ENCODE measurements at places on chromosomes 6 and 20. TPM values are rescaled to one million over a fixed set of nuclear protein-coding genes. Genes with fewer than 3 reads are reported as not detected.

GRCh38 chr6:12645941-12646340 is 70.6 kb upstream of the PHACTR1 start:
- no peak for DNase-seq

DNA sequence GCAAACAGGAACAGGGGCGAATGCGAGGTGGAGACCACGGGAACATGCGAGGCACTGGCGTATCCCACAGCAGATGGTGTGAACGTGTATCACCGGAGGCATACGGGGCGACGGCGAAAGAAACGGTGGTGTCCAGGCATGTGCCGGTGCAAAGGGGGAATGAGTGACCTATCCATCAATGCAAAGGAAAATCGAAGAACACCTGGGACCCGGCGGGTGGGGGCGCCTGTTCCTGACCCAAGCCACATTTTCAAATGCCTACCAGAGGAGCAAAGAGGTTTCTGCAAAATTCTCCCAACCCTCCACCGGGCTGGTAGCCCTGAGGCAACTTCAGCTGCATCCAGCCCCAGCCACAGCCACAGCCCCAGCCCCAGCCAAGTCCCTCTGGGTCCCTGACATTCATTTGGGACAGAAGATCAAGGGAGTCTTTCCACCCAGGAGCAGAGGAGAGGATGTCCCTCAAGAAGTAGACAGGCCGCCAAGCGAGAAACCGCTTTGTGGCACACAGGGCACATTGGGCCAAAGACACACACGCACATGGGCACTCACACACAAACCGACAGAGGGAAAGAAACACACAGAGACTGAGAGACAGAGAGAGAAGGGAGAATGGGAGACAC is 164.0 kb upstream of the ZNF337 start:
- DNase-seq = no peak

- DNase-seq = no peak
These were observed 212.7 kb downstream of the BCKDHB start for GRCh38 chr6:80319196-80319595.

DNA sequence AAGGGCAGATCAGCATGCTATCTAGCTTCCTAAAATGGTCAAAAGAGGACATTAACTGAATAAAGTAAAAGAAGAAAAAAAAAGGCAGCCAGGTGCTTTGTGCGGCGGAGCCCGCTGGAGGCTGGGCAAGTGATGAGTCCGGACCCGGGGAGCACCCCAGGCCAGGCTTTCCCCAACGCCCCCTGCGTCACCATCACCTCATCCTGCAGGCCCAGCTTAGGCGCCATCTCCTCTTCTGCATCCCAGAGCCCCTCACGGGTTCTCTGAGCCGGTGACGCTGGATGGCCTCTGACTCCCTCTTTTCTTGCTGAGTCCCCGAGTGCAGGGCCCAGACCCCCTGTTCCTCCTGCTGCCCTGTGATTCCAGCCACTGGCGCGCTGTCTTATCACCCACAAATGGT is 250.1 kb downstream of the TBXT start:
- no peak for DNase-seq

Gene C6orf132
- 1.3 TPM for total RNA-seq

Gene OSER1
- 9.2 TPM for total RNA-seq

Gene TCP11
- total RNA-seq = 0.43 TPM

DNA sequence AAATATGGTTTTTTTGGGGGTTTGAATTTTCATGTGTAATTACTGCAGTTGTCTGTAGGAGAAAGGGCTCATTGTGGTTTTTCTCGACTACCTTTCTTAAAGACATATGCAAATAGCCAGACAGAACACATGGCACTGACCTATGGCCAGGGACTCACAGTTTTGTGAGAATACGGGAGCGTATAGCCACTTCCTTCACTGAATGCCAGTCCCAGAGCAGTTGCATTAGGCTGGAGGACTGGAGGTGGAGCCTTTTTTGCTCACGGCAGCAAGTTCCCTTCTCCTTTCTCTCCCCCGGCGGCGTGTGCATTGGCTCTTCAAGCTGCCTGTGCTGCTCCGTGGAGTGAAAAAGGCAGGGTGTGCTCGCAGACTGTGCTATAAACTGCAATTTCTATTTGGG is 114.9 kb downstream of the AKAP7 start:
- no peak for DNase-seq

Gene IRAK1BP1
- 2.7 TPM for total RNA-seq

DNA sequence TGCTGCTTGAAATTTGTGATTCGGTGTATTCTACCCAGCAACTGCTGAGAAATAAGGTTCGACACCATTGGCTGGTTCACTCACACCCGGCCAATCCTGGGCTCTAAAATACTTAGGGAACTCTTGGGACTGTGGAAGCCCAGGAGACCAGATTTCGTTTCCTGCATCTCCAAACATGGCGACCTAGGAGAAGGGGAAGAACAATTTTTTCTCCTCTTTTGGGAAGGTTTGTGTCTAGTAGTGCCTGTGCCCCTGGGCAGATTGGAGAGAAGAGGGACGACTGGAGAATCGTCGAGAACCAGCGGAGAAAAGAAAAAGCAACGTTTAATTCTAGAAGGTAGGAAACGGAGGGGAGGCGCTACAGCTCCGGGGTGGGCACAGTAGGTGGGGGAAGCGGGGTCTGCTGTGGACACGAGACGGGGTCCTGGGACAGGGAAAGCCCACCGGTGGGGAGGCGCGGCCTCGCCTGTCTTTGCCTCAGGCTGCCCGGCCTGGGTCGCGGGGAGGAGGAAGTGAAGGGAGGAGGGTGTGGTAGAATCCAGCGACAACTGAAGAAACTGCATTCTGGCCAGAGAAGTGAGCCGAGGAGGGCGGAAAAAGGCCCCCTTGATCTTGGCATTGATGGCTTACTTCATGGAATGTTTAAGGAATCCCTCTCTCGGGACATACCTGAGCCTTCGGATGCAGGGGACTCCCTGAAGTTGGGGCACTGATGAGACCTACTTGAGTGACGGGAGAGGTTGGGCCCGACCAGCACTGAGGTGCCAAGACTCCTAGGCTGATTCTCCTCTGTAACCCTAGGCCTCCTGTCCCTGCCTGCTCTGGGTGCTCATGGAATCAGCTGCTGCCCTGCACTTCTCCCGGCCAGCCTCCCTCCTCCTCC is at the start of gene BTN2A1:
TSS of gene BTN2A1 (plus strand) at position 150 of the 883 bp plus-strand sequence. CDS start at position 832, 682 bp downstream.
- peak; percentile 92 for DNase-seq

- no peak for DNase-seq
These were observed at the start of gene UNC5CL for GRCh38 chr6:41039060-41039998. Gene UNC5CL, minus strand, starts transcription at chr6:41039221. Its CDS starts 4,147 bp downstream, at chr6:41035074.

Gene HLA-DRB5
- 19.9 TPM for total RNA-seq

Gene SLC35D3
- total RNA-seq = not detected

GRCh38 chr6:31005249-31006020 is 4.8 kb upstream of the MUC22 start:
- DNase-seq = no peak

DNA sequence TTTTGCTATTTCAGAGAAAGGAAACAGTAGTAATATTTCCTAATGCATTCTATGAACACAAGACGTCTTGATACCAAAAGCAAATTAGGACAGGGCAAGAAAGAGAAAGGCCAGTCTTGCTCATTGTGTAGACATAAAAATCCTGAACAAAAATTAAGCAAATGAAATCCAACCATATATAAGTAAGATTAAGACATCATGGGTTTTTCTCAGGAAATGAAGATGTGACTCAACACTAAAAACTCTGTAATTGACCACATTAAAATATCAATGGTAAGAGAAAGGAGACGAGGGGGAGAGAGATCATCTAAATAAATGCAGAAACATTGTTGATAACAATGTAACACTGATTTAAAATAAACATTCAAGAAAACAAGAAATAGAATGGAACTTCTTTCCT is 205.4 kb downstream of the SOD2 start:
- no peak for DNase-seq

- no peak for DNase-seq
These were observed 105.9 kb downstream of the ADTRP start for GRCh38 chr6:11672669-11673068.

Gene TMEM74B
- not detected for total RNA-seq

Gene GID8
- 9.2 TPM for total RNA-seq

- DNase-seq = peak; percentile 50
These were observed at the start of gene PREX1 for GRCh38 chr20:48827855-48828733. Gene PREX1, minus strand, starts transcription at chr20:48827999. Its CDS starts 139 bp downstream, at chr20:48827860.

GRCh38 chr6:113597231-113597583 is 259.9 kb upstream of the MARCKS start:
- DNase-seq = no peak
